CD14-positive monocyte (primary cell): ENCODE measurements at places on chromosomes 16 and 17.

DNA sequence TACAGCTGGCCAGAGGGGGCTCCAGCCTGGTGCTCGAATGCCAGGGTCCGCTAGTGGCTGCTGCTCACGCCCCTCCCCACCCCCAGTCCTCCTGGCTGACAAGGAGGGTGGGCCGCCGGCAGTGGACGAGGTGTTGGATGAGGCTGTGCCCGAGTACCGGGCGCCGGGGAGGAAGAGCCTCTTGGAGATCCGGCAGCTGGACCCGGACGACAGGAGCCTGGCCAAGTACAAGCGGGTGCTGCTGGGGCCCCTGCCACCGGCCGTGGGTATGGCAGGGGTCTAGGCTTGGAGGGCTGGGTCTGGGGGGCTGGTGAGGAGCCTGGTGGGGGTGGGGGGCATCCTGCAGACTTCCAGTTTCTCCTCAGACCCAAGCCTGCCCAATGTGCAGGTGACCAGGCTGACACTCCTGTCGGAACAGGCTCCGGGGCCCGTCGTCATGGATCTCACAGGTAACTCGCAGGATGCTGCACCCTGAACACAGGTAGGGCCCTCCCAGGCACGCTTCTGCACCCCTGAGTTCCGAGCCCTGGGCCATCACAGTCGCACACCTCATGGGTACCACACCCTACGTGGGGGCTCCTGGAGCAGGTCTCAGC is 1.2 kb upstream of the PDIA2 start:
- no peak for DNase-seq

GRCh38 chr17:40432864-40433528 is 10.3 kb upstream of the IGFBP4 start:
- no peak for DNase-seq

GRCh38 chr16:16973707-16974591 is 496.8 kb downstream of the XYLT1 start:
- DNase-seq = no peak

- DNase-seq = no peak
Measured at GRCh38 chr17:50464736-50465135, 3.9 kb downstream of the CHAD start.

DNA sequence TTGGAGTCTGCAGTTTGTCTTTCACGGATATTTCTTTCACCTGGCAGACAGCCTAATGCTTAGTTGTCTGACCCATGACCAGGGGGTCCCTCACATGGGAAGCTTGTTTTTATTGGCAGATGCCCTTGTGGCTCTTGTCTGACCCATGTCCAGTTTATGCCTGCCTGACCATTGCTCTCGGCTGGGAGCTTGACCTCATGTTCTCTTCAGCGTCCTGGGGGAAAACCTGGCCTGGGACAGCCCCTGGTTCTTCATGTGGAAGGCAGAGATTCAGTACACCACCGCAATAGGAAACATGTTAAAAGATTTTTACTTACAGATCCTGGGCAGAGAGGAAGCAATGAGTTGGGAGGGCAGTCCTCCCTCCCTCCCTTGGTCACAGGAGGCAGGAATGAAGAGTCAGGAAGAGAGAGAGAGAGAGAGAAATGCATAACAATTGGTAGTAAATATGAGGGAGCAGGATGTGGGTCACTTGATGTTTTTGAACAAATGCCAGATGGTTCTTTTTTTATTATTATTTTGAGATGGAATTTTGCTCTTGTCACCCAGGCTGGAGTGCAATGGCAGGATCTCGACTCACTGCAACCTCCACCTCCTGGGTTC is 302.7 kb upstream of the MYOCD start:
- no peak for DNase-seq

DNA sequence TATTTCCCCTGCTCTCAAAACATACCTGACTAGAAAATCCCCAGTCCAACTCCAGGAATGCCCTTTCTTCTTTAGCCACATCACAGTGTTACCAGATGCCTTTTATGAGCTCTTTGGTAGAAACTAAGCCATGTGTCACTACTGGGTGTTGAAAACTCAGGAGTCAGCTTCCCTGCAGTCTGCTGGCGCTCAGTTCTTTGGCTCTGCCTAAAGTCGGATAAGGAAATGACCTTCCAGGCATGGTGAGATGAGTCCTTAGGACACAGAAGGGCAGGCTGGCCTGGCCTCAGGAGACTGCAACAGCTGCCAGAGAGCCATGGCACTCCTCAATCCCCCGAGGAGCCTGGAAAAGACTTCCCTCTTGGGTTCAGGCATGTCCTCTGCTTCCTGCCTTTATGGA is 89.1 kb downstream of the CDH13 start:
- DNase-seq = no peak

GRCh38 chr17:29929006-29929532 is 959 bp downstream of the SSH2 start:
- no peak for DNase-seq

GRCh38 chr16:31365131-31365865 is 10.3 kb downstream of the ITGAX start:
- DNase-seq = no peak

DNA sequence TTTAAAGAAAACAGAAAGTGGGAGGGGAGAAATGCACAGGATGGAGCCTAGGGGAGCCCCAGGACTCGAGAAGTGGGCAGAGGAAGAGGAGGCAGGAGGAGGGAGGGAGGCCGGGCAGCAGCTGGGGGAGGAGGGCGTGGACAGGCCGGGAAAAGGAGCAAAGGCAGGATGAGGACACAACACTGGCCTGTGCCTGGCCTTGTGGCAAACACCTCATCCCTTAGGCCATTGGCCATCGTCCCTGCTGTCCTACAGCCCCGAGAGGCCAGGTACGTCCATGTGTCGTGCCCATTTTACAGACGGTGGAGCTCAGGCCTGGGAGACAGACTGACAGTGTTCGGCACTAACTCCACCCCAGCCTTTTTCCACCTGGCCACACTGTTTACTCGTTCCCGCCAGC is 15.9 kb downstream of the JPH3 start:
- no peak for DNase-seq

DNA sequence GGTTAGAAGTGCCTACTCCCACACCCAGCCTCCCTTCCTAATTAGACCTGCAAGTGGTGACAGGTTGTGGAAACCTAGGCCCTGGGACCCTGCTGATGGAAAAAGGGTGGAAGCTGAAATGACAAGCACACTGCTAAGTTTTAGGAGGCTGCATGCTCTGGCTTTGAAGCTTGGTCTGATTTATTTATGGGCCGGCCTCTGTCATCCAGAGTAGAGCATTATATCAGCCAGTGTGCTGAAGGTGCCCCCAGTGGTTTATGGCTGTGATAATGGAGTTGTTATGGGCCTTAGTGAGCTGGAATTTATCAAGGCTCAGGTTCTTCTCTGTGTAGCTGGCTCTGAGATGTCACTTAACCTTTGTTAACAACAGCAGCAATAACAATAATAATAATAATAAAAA is 142.6 kb downstream of the UTP18 start:
- no peak for DNase-seq

GRCh38 chr17:1789936-1790335 is 28.1 kb downstream of the SERPINF1 start:
- DNase-seq = no peak

DNA sequence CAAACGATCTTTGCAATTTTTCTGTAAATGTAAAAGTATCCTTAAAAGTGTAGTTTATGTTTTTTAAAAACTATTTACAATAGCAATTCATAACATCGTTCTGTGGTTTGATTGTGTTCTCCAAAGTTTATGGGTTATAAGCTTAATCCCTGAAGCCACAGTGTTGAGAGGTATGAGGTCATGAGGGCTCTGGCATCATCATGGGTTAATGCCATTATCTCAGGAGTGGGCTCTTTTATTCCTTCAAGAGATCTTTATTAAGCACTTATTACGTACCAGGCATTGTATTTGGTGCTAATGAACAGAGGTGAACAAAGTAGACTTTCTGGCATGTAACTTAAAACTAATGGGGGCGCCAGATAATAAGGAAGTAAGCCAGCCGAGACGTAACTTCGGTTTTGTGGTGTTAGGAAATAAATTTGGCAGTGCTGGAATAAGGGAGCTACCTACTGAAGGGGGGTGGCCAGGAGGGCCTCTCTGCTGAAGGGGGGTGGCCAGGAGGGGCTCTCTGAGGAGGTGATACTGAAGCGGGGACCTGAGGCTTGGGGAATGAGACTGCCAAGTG is 158.1 kb downstream of the VPS53 start:
- DNase-seq = no peak

DNA sequence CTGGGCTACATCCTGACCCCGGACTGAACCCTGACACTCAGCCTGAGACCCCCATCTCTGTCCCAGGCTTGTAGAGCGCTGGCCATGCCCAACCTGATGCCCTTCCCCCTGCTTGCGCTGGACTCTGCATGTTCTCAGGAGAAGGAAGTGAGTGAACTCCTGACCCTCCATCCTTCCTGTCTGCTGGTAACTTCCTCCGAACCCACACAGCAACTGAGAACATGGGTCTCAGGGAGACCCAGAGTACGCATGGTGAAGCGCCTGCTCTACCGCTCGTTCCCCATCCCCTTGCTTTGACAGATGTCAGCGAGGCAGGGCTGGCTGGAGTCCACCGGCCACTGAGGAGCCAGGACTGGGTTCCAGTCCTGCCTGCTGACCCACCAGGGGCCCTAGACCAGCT is 6.1 kb downstream of the CAMKK1 start:
- peak; percentile 81 for DNase-seq

GRCh38 chr16:71421911-71422310 is 19.9 kb downstream of the TLE7 start:
- DNase-seq = no peak

DNA sequence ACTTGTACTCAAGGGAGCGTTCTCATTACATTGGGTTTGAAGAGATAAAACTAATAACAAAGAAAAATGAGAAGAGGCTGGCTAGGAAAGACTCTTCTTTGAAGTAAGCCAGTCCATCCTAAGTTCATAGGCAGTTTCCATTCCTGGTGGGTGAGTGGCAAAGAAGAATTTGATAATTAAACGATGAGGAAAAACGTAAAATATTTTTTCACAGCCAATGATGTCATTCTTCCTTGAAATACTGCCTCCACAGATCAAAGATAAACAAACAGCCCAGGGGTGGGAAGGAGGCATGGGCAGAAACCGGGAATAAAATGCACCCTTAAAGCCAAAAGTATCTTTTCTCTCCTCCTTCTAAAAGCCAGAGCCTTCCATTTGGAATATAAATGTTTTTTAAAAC is 346.6 kb downstream of the PMP22 start:
- DNase-seq = no peak

- DNase-seq = no peak
Measured at GRCh38 chr16:69407702-69408323, 16.6 kb upstream of the CYB5B start.

- no peak for DNase-seq
Measured at GRCh38 chr17:4195306-4195705, 52.3 kb downstream of the CYB5D2 start.

DNA sequence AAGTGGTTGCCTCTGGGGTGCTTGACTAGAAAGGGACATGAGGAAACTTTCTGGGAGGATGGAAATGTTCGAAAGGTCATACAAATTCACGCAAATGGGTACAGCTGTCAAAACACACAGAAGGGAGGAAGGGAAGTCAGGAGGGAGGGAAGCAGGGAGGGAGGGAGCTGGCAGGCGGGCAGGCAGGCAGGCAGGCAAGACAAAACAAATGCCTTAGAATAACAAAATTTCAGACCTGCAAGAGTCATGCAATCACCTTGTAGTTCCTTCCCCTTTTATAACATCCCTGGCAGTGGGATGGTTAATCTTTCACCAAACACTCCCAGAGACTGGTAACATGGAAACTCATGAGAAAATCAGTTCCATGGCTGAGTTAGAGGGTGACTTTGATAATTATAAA is 189.2 kb downstream of the STX8 start:
- DNase-seq = no peak

DNA sequence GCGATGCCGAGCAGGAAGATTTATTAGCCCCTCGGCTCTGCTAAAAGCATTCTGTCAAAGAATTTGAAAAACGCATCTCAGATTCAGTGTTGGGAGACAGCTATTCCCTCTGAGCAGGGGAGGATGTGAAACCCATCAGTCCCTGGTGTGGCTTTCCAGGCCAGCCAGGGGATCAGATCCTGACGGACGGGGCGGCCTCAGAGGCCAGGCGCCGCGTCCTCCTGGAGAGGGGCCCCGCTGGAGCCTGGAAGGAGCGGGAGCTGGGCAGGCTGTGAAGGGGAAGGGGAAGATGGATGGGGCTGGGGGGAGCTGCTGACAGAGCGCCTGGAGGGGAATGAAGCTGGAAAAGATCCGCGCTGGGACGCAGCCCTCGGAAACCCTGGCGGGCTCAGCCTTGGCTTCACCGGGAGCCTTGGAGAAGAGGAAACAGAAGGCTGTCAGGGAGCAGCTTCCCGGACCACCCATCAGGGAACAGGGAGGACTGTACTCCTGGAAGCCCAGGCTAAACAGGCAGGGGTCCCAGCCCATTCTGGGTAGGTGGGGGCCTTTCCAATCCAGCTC is 358.0 kb downstream of the C16orf95 start:
- DNase-seq = no peak
